ENCODE measurements at places on chromosomes 5 and 9. TPM values are rescaled to one million over a fixed set of nuclear protein-coding genes. Genes with fewer than 3 reads are reported as not detected.

Gene SLC36A2
- total RNA-seq = 0.14 TPM

Gene FCN1
- total RNA-seq = 2.0 TPM

Gene CHD1
- total RNA-seq = 26.5 TPM

Gene CCL21
- 30.2 TPM for total RNA-seq

Gene EMB
- total RNA-seq = 19.9 TPM

Gene IL5
- total RNA-seq = not detected

Gene ZNF462
- 37.1 TPM for total RNA-seq

Gene TBC1D2
- 16.7 TPM for total RNA-seq

Gene LMX1B
- 0.17 TPM for total RNA-seq

Gene PCDHGA8
- 1.9 TPM for total RNA-seq

Gene PCDHGC5
- total RNA-seq = 2.0 TPM

Gene LCNL1
- 0.92 TPM for total RNA-seq

Gene ZNG1E
- 33.4 TPM for total RNA-seq

Gene DNM1
- total RNA-seq = 135 TPM

Gene UNC13B
- 59.1 TPM for total RNA-seq

Gene NR4A3
- 7.5 TPM for total RNA-seq

GRCh38 chr5:114449860-114450421 is 88.1 kb downstream of the KCNN2 start:
- DNase-seq = peak; percentile 52

- no peak for DNase-seq
Observed at GRCh38 chr5:37804401-37804800, 35.4 kb downstream of the GDNF start.

- no peak for DNase-seq
Observed at GRCh38 chr5:159386028-159386711, 55.9 kb upstream of the IL12B start.

GRCh38 chr5:55146543-55147151 is 13.3 kb upstream of the GPX8 start:
- peak; percentile 87 for DNase-seq

DNA sequence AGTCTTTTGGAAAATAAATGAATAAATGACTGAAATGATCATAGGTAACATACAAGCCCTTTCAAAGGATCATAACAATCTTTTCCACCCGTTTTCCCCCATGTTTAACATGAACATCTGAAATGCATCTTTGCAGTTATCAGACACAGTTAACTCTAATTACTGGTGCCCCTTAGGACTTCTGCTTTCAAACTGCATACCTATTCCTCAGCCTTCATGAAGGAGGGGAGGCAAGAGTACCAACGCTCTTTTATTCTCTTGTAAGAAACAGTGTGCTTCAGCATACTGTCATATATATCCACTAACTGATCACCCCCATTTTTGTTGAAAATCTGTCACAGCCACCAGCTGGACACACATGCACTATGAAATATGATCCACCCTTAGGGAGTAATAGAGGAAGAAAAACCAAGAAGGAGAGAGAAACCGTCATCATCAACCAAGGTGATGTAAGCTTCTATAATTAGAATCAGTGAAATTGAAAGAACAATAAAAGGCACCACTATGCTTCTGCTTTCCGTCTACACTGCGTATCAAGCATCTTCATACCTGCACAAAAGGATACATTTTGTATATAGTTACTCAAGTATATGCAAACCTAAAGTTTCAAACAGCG is 98.7 kb downstream of the RAPGEF6 start:
- no peak for DNase-seq

DNA sequence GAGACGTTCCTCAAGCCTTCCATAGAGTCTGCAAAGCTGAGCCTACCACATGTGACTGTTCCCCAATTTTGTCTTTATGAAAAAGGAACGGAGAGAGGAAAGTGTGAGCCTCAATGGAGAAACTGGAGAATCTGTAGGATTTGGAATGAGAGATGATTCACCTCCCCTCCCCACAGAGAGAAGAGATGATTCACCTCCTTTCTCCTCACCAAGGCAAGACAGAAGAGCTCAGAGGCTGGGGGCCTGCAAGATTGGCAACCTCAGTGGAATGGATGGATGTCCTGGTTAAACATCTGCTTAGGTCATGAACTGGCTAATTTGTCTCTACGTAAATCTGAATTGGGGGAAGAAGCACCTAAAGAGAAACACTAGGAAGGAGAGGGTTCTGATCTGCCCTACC is 17.0 kb upstream of the MOCS2 start:
- no peak for DNase-seq

DNA sequence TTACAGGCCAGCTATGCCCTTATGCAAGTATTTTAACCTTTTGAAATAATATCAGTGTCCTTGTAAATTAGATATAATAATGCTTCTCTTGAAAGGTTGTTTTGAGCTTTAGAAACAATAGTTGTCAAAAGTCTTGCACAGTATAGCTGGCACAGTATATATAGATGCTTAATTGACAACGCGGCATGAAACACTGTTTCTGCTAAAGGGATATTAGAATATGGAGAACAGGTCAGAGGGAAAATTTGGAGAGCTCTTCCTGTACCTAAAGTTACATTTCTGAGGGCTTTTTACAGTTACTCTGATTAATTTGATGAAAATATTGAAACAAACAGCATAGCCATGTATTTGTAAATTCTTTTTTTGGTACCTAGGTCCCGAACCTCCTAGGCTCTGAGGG is 4.5 kb downstream of the NUDT2 start:
- DNase-seq = no peak

- no peak for DNase-seq
Observed at GRCh38 chr5:43061352-43062075, 21.4 kb upstream of the ANXA2R start.

DNA sequence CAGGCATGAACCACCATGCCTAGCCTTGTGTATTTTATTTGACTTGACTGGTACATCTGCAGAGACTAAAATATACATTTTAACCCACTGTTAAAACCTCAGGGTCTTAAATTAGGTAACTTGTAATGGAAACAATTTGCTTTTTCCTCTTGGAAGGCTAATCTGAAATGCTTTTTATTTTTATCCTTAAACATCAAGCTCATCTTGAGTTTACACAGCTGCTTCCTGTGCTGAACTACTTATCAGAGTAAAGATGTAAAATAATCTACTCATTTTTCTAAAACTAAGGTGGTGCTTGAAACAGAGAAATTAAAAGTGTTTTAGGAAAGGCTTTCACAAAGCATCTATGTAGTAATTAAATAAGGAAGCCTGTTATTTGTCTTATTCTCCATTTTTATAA is 144.1 kb downstream of the ENTREP1 start:
- no peak for DNase-seq

DNA sequence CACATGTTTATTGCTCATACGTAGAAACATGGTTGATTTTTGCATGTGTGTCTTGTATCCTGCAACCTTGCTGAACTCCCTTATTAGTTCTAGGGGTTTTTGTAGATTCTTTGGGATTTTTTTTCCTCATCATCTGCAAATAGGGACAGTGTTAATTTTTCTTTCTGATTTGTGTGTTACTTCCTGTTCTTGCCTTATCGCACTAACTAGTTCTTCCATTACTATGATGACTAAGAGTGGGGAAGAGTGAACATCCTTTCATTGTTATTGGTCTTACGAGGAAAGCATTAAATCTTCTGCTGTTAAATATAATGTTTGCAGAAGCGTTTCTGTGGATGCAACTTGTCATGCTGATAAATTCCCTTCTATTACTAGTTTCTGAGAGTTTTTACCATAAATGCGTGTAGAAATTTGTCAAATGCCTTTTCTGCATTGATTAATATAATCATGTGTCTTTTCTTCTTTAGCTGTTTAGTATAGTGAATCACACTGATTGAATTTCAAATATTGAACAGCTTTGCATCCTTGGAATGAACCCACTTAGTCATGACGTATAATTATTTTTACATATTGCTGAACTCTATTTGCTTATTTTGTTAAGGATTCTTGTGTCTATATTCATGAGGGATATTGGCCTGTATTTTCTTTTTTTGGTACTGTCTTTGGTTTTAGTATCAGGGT is 32.1 kb upstream of the RNF130 start:
- DNase-seq = no peak

DNA sequence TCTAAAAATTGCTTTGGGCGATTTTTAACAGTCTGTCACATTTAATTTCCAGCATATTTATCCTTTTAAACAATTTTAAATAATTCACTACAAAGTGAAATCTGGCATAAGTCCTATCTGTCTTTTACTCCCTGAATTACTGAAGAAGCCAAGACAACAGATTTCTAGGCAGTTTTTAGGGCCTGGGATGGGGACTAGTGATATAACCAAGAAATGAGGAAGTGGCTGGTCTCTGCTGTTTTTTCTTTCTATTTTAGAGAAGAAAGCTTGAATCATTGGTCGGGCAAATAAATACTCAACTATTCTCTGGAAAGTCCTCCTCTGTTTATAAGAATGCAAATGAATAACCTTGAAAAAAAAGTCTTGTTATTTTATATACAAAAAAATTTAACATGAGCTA is 79.7 kb upstream of the SSBP2 start:
- no peak for DNase-seq

DNA sequence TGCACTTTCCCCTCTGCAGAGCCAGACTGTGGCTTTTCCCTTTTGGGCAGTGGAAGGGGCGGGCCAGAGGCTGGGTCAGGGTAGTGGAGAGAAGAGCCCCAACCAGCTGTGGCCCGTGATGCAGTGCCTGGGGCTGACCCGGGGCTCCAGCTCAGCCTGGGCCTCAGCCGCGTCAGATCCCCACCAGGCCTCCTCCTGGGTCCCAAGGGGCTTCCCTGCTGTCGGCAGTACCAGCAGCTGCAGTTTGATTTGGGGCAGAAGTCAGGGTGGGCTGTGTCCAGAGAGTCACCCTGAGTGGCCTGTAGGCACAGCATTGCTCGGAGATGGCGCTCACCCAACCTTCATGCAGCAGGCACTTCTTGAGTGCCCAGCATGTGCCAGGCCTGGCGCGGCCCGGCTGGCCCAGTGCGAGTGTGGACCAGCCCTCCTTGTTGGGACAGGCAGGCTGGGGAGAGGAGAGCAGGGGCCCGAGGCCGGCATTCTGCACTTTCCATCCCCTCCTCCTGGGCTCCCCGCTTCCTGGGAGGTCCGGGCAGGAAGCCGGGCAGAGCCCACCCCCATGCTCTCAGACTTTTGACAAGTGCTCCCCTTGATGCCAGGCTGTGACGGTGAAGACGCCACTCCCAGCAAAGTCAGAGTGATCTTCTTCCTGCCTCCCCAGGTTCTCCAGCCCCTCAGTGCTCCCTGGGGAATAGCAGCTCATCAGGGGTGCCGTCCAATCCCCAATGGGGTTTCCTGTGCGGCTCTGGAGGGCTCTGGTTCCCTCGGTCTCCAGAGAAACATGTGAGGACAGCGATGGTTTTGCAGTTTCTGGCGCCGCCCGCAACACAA is 88.3 kb upstream of the COL5A1 start:
- no peak for DNase-seq

- no peak for DNase-seq
Observed at GRCh38 chr9:133098871-133099270, 22.2 kb downstream of the RALGDS start.

GRCh38 chr9:9326749-9327148 is 1286.1 kb downstream of the PTPRD start:
- DNase-seq = no peak

DNA sequence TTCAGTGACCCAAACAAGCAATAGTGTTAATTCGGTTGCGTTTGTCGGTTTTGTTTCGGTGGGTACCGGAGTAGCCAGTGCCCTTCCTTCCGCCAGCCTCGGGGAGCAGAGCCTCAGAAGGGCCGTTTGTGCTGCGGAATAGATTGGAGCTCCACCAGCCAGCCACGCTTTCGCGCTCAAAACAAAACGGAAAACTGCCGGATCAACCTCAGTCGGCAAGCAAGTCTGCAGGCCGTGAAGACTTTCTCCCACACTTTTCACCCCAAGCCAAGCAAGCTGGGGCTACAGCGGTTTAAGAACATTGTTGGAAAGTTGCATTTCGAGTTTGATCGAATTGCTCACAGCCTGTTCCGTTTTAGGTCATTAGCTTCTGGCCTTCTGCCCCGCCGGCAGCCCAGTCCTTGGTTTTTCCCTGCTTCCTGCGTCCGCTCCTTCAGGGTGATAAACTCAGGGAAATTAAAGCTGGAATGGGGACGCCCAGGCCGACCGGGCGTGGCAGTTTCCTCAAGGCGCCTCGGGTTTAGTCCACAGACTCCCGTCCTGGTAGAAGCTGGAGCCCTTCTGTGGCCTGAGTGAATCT is 803 bp upstream of the CCNO start:
- peak; percentile 35 for DNase-seq

GRCh38 chr5:17352223-17352622 is 134.8 kb downstream of the BASP1 start:
- DNase-seq = no peak

- no peak for DNase-seq
Observed at GRCh38 chr5:155974369-155974768, 352.6 kb upstream of the SGCD start.

- peak; percentile 23 for DNase-seq
Observed at GRCh38 chr5:55220433-55221185, 6.5 kb downstream of the MCIDAS start.

GRCh38 chr9:89417832-89418473 is 80.0 kb downstream of the SEMA4D start:
- DNase-seq = no peak

DNA sequence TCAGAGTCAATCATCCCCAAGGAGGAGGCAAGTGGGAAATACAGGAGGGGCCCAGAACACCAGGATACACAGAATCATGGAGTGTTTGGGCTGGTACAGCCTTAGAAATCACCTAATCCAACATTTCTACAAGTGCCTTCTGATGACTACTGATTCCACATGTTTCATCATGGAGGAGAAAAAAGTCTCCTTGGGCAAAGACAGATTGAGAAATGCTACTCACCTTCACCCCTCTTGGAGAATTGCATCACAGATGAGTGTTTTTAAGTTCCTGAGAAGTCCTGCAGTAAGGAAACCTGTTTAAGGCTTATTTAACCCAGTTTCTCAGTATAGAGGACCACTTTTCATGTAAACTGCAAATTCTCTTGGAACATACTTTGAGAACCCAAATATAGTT is 2.2 kb upstream of the SLIT3 start:
- DNase-seq = no peak

- DNase-seq = no peak
Observed at GRCh38 chr5:28208356-28208755, 1170.0 kb upstream of the CDH9 start.

DNA sequence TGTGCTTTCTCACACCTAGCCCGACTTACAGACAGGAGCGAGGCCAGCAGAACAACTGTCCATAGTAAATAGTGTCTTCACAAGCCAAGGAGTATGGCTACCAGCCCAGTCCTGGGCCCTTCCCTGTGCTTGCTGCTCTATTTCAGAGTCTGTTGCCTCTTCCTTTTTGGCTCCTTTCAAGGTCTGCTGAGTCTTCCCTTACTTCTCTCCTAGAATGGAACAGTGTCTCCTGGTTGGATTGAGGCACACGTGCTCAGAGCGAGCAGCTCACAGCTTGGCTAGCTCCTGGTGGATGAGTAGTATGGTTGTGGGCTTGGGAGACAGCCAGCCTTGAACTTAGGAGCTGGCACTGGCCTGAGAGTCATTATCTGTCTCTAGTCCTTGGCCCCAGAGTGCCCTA is 72.8 kb downstream of the TLE4 start:
- DNase-seq = no peak

- no peak for DNase-seq
Observed at GRCh38 chr5:148992265-148992664, 70.6 kb downstream of the SH3TC2 start.

DNA sequence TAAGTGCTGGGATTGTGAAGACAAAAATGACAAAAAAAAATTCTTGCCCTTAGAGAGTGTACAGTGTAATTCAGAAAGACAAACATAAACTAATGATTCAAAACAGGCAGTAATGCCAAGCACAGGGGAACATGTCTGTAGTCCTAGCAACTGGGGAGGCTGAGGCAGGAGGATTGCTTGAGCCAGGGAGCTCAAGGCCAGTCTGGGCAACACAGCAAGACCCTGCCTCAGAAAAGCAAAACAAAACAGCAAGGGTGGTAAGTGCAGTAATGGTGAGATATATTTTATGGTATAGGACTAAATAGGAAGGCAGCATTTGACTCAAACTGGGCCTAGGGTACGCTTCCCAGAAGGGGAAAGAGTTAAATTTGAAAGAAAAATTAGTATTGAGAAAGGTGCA is 18.9 kb downstream of the FREM1 start:
- no peak for DNase-seq
